ENCODE measurements at places on chromosomes 5 and 9. TPM values are rescaled to one million over a fixed set of nuclear protein-coding genes. Genes with fewer than 3 reads are reported as not detected.

Gene RASEF
- total RNA-seq: not detected

Gene FAM200C
- 0.71 TPM for total RNA-seq

Gene LHX6
- not detected for total RNA-seq

Gene SMIM23
- total RNA-seq: not detected

Gene FOXD4L3
- total RNA-seq: not detected

Gene SPATA24
- 6.4 TPM for total RNA-seq

Gene MARCOL
- not detected for total RNA-seq

Gene CXCL14
- total RNA-seq: not detected

All from activated naive CD8-positive, alpha-beta T cell treated with anti-CD3 and anti-CD28 coated beads, Interleukin-2, amount 10 ng/mL, durations not matched to agents 7 days and 5 days (primary cell).